ENCODE measurements at places on chromosomes 7 and 10.

DNA sequence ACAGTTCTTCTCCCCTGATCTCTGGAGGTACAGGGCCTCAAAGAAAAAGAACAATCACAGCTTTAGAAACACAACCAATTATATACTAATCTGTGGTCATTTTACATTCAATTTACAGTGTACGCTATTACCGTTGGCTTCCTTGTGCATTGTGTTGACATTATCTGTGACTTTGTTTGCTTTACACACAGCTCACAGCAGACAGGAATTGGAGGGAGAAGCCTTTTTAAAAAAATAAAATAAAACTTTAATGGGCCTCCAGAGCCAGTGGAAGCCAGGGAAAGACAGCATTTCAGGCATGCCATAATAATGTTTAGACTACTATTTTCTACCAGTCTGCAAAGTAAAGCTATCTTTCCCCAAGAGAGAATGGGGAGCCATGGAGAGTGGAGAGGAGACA lies 179.0 kb upstream of the ADO start:
- no peak for DNase-seq

GRCh38 chr10:128147064-128147463 lies 20.8 kb upstream of the MKI67 start:
- DNase-seq: no peak

GRCh38 chr10:131644864-131645658 lies 255.7 kb upstream of the PPP2R2D start:
- no peak for DNase-seq

- DNase-seq: no peak
These were observed 9.5 kb upstream of the ADAM12 start for GRCh38 chr10:126397640-126398382.

DNA sequence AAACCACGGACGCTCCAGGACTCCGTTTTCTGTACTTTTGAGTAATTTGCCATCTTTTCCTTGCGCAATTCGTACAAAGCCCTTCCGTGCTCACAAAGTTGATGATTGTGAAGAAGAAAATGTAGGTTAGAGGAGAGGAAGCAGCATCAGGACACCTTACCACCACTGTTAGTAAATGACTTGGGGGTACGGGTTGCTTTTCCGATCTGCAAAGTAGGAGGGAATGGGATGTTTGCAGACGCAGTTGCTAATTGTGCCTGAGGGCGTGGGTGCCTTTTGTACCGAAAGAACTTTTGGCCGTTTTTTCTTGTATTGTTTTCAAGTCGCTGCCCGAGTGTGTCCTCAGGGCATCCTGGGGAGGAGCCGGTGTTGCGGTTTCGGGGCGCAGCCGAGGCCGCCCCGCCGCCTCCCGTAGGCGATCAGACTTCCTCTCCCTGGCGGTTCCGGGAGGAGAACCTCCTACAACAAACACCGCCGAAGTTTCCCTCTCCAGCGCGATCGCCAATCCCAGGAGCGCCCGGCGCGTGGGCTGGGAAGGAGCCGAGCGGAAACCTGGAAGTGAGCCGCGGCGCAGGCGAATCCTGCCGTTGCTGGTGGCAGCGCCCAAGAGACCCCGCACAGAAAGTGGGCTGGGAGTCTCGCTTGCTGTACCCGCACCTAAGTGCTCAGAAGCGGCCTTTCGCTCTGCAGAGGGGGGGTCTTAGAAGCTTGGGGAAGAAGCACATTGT lies 1.0 kb downstream of the PRR15 start:
- peak; percentile 67 for DNase-seq

DNA sequence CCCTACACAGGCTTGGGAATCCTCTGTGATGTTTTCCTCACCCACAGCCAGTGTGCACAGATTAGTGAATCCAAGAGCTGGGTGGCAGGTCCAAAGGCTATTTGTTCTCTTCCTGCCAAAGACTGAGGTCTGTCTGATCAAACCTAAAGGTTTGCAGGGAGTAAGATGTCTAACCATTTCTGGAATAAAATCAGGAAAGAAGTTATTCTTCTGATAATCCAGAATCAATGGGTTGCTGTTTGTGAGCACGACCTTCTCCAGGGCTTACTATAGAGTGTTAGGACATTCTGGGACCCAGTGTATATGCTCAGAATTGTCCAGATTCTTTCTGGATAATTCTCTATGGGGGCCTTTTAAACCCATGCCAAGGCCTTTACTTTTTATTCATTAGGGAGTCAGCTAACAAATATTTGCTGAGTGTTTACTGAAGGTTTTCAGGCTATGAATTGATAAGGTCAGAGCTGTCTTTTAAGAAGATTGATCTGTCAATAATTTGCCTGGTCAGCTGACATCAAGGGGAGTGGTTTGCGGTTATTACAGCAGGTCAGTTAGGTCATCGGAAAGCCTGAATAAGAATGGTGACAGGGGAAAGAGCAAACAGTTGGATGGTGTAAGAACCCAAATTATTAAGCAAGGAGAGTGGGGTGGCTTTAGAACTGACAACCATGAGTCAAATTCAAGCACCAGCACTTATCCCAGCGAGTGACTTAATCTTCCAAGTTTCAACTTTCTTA lies 7.5 kb upstream of the TECTB start:
- no peak for DNase-seq

DNA sequence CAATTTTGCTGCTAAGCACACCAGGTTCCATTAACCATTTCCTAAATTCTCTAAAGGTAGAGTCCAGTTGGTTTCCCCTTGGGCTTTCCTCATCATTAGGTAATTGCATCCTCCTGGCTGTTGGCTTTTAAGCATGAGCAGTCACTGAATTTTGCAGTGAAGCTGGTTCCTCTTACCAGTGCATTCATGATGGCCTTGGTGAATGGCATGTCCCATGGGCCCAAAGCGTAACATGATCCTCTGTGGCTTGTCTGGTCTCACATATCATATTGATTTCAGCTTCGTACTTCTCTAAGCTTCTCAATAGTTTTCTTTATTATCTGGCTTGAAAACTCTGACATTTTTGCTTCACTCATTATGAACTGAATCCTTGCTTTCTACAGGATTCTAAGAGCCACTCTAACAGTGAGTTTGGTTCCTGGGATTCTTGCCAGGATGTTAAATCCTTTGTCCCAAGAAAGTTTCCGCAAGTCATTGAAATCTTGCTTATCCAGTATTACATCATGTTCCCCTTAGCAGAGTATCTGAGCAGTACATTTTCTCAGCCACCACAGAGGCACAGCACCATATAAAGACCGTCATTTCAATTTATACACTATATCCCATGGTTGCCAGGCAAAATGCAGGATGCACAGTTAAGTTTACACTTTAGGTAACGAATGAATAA lies 134.2 kb downstream of the PTN start:
- DNase-seq: no peak

DNA sequence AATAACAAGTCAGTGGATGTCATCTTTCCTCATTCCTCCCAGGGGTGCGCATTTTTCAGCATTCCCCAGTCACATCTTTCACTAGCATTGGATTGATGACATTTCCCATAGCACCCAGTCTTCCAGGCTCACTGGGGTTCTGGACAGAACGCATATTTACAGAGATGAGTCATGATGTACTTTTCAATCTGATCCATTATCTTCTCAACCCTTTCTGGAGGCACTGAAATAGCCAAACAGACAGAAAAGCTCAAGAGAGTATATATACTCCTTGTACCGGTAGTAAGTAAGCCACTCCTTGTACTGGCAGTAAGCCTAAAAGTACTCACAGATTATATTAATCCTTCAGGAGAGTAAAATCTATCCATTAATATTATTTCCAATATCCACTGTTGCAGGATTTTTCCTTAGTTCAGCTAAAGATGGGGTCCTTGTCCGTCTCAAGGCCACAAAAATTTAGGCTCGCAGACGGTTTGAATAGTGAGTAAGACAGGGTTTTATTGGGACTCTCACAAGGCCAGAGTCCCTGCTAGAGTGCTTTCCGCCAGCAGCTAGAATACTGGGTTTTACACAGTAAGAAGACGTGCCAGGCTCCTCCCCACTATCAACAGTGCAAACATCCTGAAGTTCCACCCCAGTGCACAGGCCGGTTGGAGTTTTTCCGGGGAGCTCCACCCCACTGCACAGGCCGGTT lies 60.8 kb downstream of the MDH2 start:
- DNase-seq: peak; percentile 93

GRCh38 chr10:7945469-7946187 lies 108.9 kb upstream of the GATA3 start:
- no peak for DNase-seq

DNA sequence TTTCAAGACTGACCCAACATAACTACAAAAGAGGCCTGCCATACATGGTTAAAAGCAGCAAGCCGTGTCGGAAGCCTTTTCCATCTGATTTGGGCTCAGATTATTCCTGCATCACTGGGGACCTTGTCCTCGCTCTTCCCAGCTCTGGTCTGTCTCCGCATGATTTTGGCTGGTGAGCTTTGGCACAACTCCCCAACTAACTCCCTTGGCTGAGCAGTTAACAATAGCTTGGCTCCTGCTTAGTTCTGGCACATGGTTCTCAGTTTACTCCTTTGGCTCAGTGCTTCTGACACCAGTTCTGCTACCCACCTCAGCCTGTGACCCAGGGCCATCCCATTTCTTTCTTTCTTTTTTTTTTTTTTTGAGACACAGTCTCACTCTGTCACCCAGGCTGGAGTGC lies 17.0 kb downstream of the AGK start:
- no peak for DNase-seq

DNA sequence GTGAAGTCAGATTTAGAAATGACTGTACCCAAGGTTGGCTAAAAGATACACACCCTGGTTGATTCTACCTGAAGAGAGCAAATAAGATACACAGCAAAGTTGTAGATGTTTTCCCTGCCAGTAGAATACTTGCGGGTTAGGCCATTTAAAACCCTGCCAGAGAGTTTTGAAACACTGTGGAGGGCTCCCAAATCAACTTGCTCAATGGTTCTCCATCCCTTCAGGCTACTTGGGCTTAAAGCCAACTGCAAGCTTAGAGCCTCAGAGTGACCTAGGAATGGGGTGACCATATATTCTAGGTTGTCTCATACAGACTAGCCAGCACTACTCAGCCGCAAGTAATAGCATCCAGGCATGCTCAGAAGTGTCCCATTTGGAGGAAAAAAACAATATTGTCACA lies 10.0 kb downstream of the CAV1 start:
- DNase-seq: no peak

GRCh38 chr10:89138755-89139490 lies 68.2 kb downstream of the CH25H start:
- DNase-seq: no peak

- peak; percentile 34 for DNase-seq
These were observed at the start of gene HGF for GRCh38 chr7:81769891-81770727. HGF (minus strand) TSS chr7:81770047; CDS start chr7:81769971, 76 bp downstream.

- no peak for DNase-seq
These were observed 118.5 kb downstream of the ABLIM1 start for GRCh38 chr10:114539623-114540022.

DNA sequence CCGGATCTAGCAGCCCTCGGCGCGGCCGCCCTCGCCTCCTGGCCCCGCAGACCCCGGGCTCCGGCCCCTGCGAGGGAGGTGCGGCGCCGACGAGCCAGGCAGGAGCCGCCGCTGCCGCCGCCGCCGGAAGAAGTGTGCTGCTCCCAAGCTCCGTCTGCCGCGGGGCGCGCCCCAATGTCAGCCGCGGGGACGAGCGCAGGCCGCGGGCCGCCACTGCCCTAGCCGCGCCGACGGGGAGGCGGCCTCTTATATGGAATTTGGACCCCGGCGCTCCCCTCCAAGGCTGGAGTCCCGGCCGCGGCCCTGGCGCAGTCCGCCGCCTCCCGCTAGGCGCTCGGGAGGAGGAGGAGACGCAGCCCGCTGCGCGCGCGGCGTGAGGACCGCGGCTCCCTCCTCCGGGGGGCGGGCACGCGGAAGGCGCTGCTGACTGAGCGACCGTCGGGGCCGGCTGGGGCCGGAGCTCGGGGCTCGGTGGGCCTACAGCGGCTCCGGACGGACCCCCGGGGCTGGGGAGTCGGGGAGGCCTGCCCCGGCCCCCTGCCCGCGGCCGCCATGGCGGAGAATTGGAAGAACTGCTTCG lies at the start of gene TRIM8:
TRIM8 (plus strand) TSS at position 414 of the 580 bp plus-strand sequence; CDS start at position 553, 139 bp downstream.
- peak; percentile 68 for DNase-seq

GRCh38 chr7:133265821-133266220 lies 12.9 kb downstream of the EXOC4 start:
- DNase-seq: no peak

- DNase-seq: no peak
These were observed 89.6 kb downstream of the CABCOCO1 start for GRCh38 chr10:61752111-61753011.

- DNase-seq: no peak
These were observed 253.5 kb downstream of the MAGI2 start for GRCh38 chr7:79199961-79200360.

DNA sequence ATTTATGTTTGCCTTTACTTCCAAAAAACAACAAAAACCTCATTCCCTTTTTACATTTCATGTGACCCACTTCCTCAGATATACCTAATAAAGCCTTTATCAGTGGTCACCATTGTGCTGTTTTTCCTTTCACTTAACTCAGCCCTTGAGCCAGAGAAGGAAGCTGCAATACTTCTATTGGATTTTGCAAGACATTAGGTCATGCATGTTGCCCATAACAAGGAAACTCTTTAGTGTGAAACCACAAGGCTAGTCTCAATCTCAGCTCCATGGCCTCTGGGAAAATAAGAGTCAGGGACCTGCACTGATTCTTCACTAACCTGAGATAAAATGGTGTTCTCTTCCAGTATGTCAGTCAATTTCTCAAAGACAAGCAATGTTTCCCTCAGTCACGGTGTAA lies 27.8 kb downstream of the STEAP4 start:
- DNase-seq: no peak

DNA sequence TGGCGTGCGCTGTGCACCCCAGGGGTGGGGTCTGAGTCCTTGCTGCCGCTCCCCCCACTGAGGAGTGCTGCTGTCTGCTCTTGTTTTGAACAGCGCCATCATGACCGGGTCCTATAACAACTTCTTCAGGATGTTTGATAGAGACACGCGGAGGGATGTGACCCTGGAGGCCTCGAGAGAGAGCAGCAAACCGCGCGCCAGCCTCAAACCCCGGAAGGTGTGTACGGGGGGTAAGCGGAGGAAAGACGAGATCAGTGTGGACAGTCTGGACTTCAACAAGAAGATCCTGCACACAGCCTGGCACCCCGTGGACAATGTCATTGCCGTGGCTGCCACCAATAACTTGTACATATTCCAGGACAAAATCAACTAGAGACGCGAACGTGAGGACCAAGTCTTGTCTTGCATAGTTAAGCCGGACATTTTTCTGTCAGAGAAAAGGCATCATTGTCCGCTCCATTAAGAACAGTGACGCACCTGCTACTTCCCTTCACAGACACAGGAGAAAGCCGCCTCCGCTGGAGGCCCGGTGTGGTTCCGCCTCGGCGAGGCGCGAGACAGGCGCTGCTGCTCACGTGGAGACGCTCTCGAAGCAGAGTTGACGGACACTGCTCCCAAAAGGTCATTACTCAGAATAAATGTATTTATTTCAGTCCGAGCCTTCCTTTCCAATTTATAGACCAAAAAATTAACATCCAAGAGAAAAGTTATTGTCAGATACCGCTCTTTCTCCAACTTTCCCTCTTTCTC lies 26.0 kb downstream of the BNIP3 start:
- DNase-seq: no peak

- DNase-seq: no peak
These were observed 2.4 kb downstream of the ARID5B start for GRCh38 chr10:61903928-61904344.

Data from mucosa of descending colon (tissue), 3 donors.